Suppressor macrophage treated with lipopolysaccharide for 4 hours (primary cell): ENCODE measurements at places on chromosomes 7 and 10.

GRCh38 chr10:77512219-77512578, 125.4 kb downstream of the KCNMA1 start:
- DNase-seq = no peak

- no peak for DNase-seq
These were observed 94.0 kb upstream of the TARP start for GRCh38 chr7:38367301-38367890.

GRCh38 chr7:137110091-137110509, 233.4 kb downstream of the PTN start:
- no peak for DNase-seq

DNA sequence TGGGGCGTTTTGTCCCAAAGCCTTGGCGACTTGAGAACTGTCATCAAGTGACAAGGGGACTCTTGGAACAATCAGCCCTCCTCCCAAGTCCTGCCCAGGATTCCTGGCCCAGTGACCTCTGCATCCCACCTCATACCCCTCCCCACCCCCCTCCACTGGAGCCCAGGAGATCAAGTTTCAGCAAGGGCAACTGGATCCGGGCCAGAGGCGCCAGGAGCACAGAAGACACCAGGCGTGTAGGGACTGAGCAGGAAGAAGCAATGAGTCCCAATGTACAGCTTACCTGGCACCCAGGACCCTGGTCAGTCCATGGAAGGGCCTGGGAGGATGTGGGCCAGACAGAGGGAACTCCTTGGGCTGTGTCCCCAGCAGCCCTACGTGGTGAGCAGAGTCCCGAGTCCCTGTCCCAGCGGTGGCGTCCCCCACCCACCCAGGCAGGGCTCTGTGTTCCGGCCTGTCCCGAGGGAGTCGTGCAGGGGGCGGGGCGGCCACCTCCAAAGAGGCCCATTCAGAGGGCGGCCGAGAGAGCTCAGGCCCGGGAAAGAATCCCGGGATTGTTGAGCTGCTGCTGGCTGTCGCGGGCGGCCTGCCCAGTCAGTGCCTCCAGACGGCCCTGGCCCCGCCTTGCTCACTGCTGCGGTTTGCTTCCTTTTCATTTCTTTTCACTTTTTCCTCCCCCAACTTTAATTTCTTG, 254.1 kb downstream of the TNS3 start:
- DNase-seq = no peak
